ENCODE measurements at places on chromosomes 5 and 9.
A peak's percentile ranks its signal among the peaks of the same experiment; 100 is the strongest.

- DNase-seq = peak; percentile 89
Observed at GRCh38 chr5:151825445-151825844, 53.7 kb downstream of the G3BP1 start.

- no peak for DNase-seq
Observed at GRCh38 chr5:62621280-62621679, 42.7 kb downstream of the LRRC70 start.

- no peak for DNase-seq
Observed at GRCh38 chr9:116303270-116303669, 149.7 kb downstream of the PAPPA start.

GRCh38 chr9:83154087-83154736 lies 91.3 kb upstream of the RASEF start:
- DNase-seq = peak; percentile 33

- DNase-seq = no peak
Observed at GRCh38 chr5:94830520-94830919, 212.1 kb downstream of the SLF1 start.

GRCh38 chr5:166270712-166271111 lies 2020.7 kb upstream of the WWC1 start:
- no peak for DNase-seq

DNA sequence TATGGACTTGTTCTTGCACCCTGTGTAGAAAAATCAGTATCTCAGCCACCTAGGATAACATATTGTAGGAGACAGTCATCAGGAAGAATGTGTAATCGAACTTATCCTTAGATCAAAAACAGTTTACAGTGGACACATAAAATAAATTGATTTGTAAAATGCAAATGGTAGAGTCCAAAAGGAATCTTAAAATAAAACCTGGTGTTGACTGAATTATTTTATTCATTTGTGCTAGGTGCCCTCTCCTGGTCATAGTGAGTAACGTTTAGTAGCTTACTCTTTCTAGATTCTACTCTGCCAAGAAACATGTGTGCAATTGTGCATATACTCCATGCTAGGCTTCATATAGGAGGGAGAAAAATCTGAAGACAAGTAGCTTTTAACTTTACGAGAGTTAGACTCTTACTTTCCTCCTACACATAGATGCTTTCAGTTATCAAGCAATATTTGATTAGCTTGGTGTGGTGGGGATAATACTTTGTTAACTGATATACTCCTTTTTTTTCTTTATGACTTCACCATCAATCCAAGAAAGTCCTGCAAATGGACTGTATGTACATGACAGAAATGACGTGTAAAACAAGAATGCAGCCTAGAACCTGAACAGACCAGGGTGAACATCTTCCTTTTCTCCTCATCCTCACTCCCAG lies 23.7 kb upstream of the LOX start:
- DNase-seq = peak; percentile 91

GRCh38 chr9:74742191-74742790 lies 145.4 kb downstream of the TRPM6 start:
- no peak for DNase-seq

DNA sequence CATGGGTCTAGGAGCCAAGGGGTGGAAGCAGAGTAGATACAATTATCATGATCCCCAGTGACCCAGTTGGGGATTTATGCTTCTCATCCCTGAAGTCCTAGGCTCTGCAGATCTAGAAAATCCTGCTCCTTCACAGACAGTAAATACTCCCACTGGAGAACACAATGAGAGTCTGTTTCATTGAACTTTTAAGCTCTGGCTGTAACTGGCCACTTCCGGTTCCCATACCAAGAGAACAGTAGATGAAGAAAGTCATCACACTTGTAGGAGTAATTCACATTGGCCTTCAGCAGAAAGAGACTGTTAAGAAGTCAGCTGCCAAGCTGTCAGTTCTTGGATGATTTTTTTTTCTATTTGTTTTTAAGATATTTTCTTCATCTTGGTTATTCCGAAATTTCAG lies 597.1 kb downstream of the ACTL7B start:
- DNase-seq = no peak

- no peak for DNase-seq
Observed at GRCh38 chr5:168227973-168228615, 63.4 kb upstream of the WWC1 start.

GRCh38 chr5:156826150-156826549 lies 23.9 kb upstream of the PPP1R2B start:
- DNase-seq = no peak

GRCh38 chr5:131536850-131537448 lies 98.1 kb downstream of the RAPGEF6 start:
- no peak for DNase-seq

- DNase-seq = no peak
Observed at GRCh38 chr9:136670576-136671253, 8.0 kb downstream of the EGFL7 start.

- no peak for DNase-seq
Observed at GRCh38 chr5:180156141-180156540, 52.9 kb downstream of the RASGEF1C start.

GRCh38 chr5:107383414-107383813 lies 287.3 kb downstream of the EFNA5 start:
- DNase-seq = peak; percentile 32

DNA sequence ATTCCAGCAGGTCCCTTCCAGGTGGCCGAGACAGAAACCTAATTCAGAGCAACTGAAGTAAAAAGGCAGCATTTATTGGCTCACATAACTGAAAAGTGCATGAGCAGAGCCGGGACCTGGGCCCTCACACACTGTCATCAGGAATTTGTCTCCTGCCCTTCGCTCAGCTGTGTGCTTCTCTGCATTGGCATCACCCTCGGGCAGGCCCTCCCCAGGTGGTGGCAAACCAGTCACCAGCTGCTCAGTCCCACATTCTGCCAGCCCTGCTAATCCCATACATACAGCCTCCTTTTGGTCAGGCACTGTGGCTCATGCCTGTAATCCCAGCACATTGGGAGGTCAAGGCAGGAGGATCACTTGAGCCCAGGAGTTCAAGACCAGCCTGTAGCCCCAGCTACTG lies 11.5 kb upstream of the CPLX2 start:
- no peak for DNase-seq

- DNase-seq = no peak
Observed at GRCh38 chr5:124645396-124645795, 101.0 kb downstream of the ZNF608 start.

DNA sequence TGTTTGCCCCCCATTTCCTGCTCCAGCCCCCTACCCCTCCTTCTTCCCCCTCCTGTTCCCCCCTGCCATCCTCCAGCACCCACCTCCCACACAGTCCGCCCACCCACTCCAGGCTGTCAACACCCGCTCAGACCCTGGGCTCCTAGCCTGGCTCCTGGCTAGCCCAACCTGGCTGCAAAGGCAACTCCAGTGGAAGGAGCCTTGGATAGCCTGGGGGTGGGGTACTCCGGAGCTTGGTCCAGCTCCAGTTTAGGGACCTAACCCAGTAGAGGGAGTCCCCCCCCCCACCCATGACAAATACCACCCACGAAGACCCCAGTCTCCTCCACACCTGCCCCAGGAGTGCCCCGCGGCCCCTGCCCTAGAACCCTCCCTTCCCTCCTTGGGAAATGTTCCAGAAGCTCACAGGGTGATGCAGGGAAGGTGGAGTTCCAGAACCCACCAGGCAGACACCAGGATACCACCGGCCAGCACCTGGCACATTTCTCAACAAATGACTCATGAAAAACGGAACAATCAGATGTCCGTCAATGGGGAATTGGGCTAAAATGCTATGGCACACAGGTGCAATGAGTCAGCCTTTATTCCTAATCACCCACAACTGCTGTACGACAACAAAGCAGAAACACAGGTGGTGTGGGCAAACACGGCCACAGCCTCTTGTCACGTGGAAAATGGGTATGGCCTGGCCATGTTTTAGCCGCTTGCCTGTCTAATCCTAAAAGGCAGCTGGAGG lies 901 bp upstream of the SLC12A7 start:
- DNase-seq = no peak

DNA sequence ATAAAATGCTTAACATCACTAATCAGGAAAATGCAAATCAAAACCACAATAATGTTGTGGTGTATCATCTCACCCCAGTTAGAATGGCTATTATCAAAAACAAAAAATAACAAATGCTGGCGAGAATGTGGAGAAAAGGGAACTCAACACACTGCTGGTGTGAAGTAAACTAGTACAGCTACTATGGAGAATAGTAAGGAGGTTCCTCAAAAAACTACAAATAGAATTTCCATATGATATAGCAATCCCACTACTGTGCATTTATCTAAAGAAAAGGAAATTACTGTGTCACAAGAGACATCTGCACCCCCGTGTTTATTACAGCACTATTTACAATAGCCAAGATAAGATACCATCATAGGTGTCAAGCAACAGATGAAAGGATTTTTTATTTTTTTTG lies 214.5 kb upstream of the RASA1 start:
- no peak for DNase-seq

DNA sequence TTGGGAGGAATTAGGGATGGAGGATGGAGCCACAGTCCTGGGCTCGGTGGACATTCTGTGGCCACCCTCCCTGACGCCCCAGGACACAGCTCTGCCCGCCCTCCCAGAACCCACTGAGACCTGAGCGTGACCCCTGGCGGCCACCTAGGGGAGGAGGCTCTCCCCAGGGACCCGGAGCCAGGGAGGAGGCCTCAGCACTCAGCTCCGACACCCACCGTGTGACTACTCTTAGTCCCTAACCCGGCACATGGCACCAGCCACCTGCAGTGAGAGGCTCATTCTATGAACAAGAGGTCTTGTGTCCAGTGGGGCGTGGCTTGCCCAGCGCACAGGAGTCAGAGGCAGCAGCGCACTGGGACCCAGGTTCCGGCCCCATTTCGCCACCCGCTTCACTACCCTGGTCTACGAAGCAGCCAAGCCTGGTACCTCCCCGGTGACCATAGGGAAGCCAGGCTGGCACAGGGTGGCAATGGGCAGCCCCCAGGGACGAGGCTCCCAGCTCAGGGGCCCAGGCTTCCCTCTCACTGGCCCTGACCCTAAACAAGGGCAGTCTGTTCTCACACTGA lies 10.2 kb downstream of the SARDH start:
- DNase-seq = no peak

DNA sequence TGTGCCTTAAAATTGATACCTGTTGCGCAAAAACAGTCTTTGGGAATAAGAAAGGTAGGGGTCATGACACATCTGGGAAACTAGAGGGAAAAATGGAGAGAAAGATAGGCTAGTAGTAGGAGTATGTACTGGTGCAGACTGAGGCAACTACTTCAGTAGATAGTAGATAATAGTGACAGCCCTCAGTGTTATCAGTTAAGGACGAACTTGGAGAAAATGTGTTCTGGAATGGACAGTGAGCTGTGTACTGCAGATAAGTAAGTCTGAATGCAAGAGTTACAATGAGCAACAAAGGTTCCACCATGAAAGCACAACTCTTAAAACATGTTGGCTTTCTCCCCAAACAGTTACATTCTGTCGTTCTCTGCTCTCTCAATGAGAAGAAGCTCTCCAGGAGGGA lies 6.5 kb upstream of the INSL6 start:
- DNase-seq = no peak

- DNase-seq = peak; percentile 90
Observed at GRCh38 chr9:129677456-129677855, 12.0 kb downstream of the PRRX2 start.

- no peak for DNase-seq
Observed at GRCh38 chr5:107501965-107502675, 168.6 kb downstream of the EFNA5 start.

- peak; percentile 32 for DNase-seq
Observed at GRCh38 chr5:102921341-102922044, 166.4 kb downstream of the PAM start.

DNA sequence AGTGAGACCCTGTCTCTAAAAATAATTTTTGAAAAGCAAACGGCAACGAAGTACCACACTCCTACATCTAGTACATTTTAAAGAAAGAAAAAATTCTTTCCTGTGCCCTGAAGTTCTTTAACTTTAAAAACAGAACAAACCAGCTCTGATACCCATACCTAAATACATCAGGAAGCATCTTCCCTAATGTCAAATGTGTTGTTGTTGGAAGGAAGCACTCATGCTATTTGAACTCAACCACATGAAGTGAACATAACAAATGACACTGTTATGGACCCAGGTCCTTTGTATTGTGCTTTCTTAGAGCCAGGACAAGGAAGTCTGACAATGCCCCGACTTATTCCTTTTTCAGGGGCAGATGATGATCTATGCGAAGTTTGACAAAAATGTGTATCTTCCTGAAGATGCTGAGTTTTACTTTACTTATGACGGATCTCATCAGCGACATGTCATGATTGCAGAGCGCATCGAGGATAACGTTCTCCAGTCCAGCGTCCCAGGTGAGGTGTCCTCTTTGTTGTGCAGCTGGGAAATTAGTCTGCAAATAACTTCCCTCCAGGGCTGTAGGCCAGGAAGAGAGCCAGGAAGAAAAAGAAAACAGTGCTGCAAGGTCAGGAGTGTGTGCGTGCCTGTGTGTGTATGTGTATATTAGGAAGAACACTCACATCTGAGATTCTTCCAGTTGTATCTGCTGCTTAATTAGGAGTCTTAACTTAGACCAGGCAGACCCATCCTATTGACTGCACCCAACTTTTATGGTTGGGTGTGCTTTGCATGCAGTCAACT lies 123.7 kb downstream of the ARHGEF28 start:
- DNase-seq = no peak

- DNase-seq = peak; percentile 97
Observed at GRCh38 chr5:179060116-179061008, at the start of gene ZNF354C. TSS of gene ZNF354C (plus strand) at chr5:179060373. CDS start at chr5:179062069, 1,696 bp downstream.

DNA sequence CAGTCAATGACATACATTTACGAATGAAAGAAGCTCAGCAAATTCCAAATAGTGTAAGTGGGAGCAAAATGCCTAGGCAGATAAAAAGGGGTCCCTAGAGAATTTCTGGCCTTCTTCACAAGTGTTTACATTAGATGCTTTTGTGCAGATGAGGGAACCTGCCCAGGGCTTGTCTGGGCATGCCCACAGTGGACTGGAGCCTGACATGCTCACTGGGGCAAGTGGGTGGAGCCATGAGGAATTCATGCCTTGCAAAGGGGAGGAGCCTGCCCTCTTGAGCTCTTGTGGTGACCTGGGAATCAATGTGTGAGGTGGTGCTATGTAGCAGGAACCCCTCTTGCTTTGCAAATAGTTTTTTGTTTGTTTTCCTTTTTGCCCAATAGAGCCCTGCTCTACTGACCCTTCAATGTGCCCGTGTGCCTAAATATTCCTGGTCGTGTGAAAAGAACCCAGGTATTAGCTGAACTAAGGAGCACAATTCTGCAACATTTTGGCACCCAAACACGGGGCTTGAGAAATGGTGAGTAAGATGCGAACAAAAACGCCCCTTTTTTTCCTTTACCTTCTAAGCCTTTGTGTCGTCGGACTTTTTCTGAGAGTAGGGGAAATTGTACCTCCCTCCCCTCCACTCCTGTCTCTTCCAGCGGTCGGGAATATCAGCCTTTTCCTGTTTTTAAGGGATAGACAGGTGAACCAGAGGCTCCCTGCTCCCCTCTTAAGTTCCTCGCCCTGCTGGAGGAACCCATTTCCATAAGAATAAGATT lies 433.8 kb upstream of the CDH9 start:
- peak; percentile 25 for DNase-seq

GRCh38 chr9:120927269-120928014 lies 846 bp upstream of the TRAF1 start:
- DNase-seq = no peak

- DNase-seq = no peak
Observed at GRCh38 chr5:912280-913091, 19.8 kb downstream of the TRIP13 start.

GRCh38 chr9:38092200-38092524 lies 23.1 kb upstream of the SHB start:
- no peak for DNase-seq

- peak; percentile 54 for DNase-seq
Observed at GRCh38 chr5:35313291-35313690, 83.0 kb upstream of the PRLR start.

Data from adipocyte (in vitro differentiated cells).